ENCODE measurements at places on chromosomes 6 and 20. TPM values are rescaled to one million over a fixed set of nuclear protein-coding genes. Genes with fewer than 3 reads are reported as not detected.

HCK gene
- polyA plus RNA-seq: not detected

SEMG1 gene
- not detected for polyA plus RNA-seq

DEF6 gene
- polyA plus RNA-seq: 183 TPM

PIGU gene
- polyA plus RNA-seq: 33.0 TPM

SYNDIG1 gene
- polyA plus RNA-seq: not detected

SALL4 gene
- polyA plus RNA-seq: not detected

ZNF334 gene
- not detected for polyA plus RNA-seq

SYCP2L gene
- polyA plus RNA-seq: not detected

VSX1 gene
- not detected for polyA plus RNA-seq

SNRPB gene
- 291 TPM for polyA plus RNA-seq

DNA sequence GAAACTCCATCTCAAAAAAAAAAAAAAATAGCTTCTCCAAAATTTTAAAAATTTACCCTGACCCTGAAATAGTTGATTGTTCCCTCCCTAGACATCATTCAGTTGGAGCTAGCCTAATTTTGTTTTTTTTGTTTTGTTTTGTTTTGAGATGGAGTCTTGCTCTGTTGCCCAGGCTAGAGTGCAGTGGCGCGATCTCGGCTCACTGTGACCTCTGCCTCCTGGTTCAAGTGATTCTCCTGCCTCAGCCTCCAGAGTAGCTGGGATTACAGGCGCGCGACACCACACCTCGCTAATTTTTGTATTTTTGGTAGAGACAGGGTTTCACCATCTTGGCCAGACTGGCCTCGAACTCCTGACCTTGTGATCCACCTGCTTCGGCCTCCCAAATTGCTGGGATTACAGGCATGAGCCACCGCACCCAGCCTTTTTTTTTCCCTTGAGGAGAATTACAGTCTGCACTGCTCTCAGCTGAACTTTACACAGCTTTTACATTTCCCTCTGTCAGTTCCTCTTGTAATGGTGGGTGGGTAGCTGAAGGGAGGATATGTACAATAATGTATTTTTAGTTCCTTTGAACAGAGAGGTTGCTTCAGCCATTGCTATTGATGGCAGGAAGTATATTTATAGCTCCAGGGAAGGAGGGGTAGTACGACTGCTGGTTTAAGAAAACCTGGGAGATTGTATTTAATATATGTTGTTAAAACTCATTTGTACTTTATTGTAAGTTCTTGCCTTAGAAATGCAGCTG lies 27.7 kb downstream of the PTPRA start:
- H3K27me3 ChIP-seq: no peaks in the 10 kb centered on the region
- H3K4me3 ChIP-seq: no peak overlapping the region
- H3K36me3 ChIP-seq: no peaks in the 10 kb centered on the region
- no peak overlapping the region for H3K27ac ChIP-seq

GRCh38 chr6:163897669-163898068 lies 483.2 kb downstream of the QKI start:
- no peaks in the 10 kb centered on the region for H3K36me3 ChIP-seq
- no peak overlapping the region for H3K4me3 ChIP-seq
- no peaks in the 10 kb centered on the region for H3K27me3 ChIP-seq
- no peak overlapping the region for H3K27ac ChIP-seq

- no peaks in the 10 kb centered on the region for H3K27me3 ChIP-seq
- no peaks in the 10 kb centered on the region for H3K4me1 ChIP-seq
- H3K4me3 ChIP-seq: no peak overlapping the region
- no peaks in the 10 kb centered on the region for H3K36me3 ChIP-seq
- no peak overlapping the region for H3K27ac ChIP-seq
- no peak for DNase-seq
Observed at GRCh38 chr6:25519856-25520255, 132.2 kb upstream of the SCGN start.

GRCh38 chr6:141464896-141465295 lies 667.8 kb upstream of the GJE1 start:
- no peaks in the 10 kb centered on the region for H3K27me3 ChIP-seq
- no peak overlapping the region for H3K27ac ChIP-seq
- H3K4me1 ChIP-seq: peaks cover 5% of the 10 kb centered on the region
- DNase-seq: no peak
- H3K36me3 ChIP-seq: no peaks in the 10 kb centered on the region

GRCh38 chr6:157316871-157317814 lies 6.2 kb downstream of the TMEM242 start:
- peak overlapping the region; percentile 6 for H3K27ac ChIP-seq
- H3K27me3 ChIP-seq: no peaks in the 10 kb centered on the region
- peaks cover 2% of the 10 kb centered on the region for H3K4me1 ChIP-seq
- H3K36me3 ChIP-seq: peaks cover 23% of the 10 kb centered on the region
- no peak overlapping the region for H3K4me3 ChIP-seq

DNA sequence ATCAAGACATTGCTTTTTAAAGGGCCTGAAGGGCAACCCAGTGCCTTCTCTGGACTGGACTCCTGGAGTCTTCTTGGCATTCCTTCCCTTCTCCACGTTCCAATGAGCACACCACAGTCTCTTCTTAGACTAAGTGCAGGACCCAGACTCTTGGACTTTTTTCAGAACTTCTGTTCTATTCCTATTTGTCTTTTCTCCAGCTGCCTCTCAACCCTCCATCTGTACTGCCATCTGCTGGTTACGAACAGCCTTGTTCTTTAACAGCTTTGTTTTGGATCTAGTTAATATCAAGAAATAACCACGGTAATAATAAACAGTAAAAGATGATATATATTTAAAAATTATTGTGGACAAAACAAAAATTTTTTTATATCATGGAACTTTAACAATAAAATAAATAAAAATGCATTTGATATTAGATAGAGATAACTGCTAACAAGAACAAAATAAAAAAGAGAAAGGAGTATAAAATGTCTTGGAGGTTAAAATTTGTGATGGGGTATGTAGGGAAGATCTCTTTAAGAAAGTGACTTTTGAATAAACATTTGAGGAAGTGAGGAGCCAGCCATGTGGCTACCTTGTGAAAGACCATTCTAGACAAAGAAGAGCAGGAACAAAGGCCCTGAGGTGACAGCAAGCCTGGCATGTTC lies 105.1 kb upstream of the HCRTR2 start:
- no peaks in the 10 kb centered on the region for H3K27me3 ChIP-seq
- H3K36me3 ChIP-seq: no peaks in the 10 kb centered on the region
- H3K4me3 ChIP-seq: no peak overlapping the region
- no peak overlapping the region for H3K27ac ChIP-seq

- H3K4me1 ChIP-seq: no peaks in the 10 kb centered on the region
- no peaks in the 10 kb centered on the region for H3K36me3 ChIP-seq
- no peak overlapping the region for H3K4me3 ChIP-seq
- no peaks in the 10 kb centered on the region for H3K27me3 ChIP-seq
Observed at GRCh38 chr6:22600059-22600458, 30.7 kb downstream of the HDGFL1 start.

DNA sequence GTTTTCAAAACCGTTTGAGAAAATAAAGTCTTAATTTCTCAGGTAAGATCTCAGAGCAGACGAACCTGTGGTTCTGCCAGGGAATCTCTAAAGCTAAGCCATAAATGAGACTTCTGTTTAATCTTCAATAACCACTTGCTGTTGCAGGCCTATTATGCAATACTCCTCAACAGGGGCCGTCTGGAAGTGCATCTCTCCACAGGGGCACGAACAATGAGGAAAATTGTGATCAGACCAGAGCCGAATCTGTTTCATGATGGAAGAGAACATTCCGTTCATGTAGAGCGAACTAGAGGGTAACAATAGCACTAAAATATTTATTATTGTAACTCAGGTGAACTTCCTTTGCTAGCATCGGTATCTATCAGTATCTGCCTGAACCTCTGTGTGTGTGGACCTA lies 223.7 kb downstream of the ARHGAP18 start:
- H3K4me1 ChIP-seq: peaks cover 23% of the 10 kb centered on the region
- H3K36me3 ChIP-seq: no peaks in the 10 kb centered on the region
- H3K27ac ChIP-seq: no peak overlapping the region
- H3K27me3 ChIP-seq: no peaks in the 10 kb centered on the region
- DNase-seq: no peak

DNA sequence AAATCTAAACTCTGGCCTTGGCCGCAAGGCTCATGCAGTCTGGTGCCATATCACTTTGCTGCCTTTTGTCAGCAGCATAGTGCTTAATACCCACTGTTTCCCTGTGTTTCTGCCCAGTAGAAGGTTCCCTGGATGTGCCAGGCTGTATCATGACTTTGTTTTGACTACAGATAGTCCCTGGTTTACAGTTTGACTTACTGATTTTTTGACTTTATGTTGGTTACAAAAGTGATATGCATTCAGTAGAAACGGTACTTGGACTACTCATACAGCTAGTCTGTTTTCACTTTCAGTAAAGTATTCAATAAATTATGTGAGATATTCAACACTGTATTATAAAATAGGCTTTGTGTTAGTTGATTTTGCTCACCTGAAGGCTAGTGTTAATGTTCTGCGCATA lies 19.0 kb downstream of the RALY start:
- H3K4me3 ChIP-seq: no peak overlapping the region
- peaks cover 92% of the 10 kb centered on the region for H3K4me1 ChIP-seq
- H3K36me3 ChIP-seq: no peaks in the 10 kb centered on the region
- DNase-seq: no peak
- H3K27ac ChIP-seq: no peak overlapping the region

DNA sequence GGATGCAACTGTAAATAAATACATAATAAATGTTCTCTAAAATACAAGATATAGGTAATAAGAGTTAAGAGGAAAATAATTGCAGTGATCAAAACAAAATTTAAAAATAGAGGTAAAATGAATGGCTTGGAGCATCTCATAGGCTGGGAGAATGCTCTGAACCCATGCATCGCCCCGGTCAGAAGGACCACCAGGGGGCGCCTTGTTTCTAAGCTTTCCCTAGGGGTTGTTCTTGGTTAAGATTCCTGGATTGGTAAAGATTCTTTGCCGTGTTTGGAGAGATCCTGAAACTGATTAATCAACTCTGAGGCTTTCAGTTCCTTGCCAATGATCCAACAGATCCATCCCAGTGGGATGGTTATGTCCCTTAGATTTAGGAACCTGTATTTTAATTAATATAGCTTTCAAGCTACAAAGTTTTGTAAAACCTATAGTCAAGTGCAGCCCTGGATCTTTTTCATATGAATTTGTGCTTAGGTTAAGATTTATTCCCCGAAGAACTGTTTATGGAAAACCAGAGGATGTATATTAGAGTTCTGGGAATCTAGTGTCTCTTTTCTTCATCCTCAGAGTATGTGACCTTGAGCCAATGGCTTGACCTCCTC lies 45.3 kb upstream of the PRELID3B start:
- no peak overlapping the region for H3K27ac ChIP-seq
- peak; percentile 71 for DNase-seq
- no peak overlapping the region for H3K4me3 ChIP-seq
- peaks cover 7% of the 10 kb centered on the region for H3K4me1 ChIP-seq

GRCh38 chr6:155129744-155130143 lies 134.1 kb upstream of the CLDN20 start:
- no peaks in the 10 kb centered on the region for H3K27me3 ChIP-seq
- H3K27ac ChIP-seq: no peak overlapping the region
- H3K4me3 ChIP-seq: no peak overlapping the region
- no peaks in the 10 kb centered on the region for H3K36me3 ChIP-seq

DNA sequence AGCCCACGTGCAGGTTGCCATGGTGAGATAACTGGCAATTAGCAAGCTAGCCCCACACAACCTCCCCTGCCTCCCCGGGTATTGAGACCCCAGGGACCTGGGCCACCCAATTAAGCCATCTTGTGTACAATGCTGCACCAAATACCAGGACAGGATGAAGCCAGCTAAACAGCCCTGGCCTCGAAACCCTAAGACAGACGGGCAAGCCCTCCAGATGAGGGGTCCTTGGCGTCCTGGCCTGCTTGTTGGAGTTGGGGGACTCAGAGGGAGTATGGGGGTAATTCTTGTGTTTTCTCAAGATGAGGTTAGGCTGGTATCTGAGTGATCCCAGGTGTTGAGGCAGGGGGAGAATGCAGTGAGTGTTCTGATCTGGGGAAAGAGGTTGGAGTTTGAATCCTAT lies 8.8 kb upstream of the MAPRE1 start:
- DNase-seq: no peak
- no peaks in the 10 kb centered on the region for H3K4me1 ChIP-seq
- H3K27me3 ChIP-seq: no peaks in the 10 kb centered on the region
- no peak overlapping the region for H3K27ac ChIP-seq

All from CD8-positive, alpha-beta memory T cell (primary cell).